ENCODE measurements at places on chromosomes 6 and 20. TPM values are rescaled to one million over a fixed set of nuclear protein-coding genes. Genes with fewer than 3 reads are reported as not detected.

RSPO3 gene
- not detected for total RNA-seq

NKX2-2 gene
- not detected for total RNA-seq

HNF4A gene
- total RNA-seq, result not detected

GHRH gene
- total RNA-seq, result not detected

RAET1L gene
- 0.22 TPM for total RNA-seq

B3GAT2 gene
- not detected for total RNA-seq
